ENCODE measurements at places on chromosomes 2 and 18. TPM values are rescaled to one million over a fixed set of nuclear protein-coding genes. Genes with fewer than 3 reads are reported as not detected.

The CENPO gene
- total RNA-seq, result 9.1 TPM

DNA sequence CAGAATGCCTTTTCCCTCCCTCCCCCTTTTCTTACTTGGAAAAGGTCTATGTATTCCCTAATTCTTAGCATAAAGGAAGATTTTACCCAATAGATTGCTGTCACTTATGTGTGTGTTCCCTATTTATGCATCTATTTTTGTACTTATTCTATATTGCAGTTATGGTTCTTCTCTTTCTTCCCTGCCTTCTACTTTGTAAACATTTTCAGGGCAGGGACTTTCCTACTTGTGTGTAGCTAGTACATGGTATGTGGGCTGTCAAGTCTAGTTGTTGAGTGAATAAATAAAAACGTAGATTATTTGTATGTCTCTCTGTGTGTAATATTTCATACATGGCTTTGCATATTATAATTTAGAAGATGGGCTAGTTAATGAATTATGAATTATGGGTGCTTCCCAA, 45.3 kb downstream of the PSMD14 start:
- no peak for DNase-seq

The CRYBA2 gene
- total RNA-seq, result not detected

The ABHD1 gene
- 0.26 TPM for total RNA-seq

DNA sequence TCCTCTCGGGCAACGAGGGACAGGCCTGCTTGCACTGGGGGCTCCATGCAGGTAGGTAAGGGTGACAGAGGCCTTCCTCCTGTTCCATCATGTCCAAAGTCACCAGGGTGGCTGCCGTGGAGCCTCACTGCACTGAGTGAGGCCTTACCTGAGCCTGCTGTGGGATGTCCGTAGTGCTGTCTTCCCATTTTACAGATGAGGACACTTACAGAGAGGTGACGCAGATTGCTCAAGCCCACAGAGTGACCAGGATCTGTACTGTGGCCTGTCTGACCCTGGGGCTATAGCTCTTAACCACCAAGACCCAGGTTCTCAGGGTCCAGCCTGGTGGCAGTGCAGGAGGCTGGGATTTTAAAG, 5.4 kb downstream of the ATOH8 start:
- no peak for DNase-seq

DNA sequence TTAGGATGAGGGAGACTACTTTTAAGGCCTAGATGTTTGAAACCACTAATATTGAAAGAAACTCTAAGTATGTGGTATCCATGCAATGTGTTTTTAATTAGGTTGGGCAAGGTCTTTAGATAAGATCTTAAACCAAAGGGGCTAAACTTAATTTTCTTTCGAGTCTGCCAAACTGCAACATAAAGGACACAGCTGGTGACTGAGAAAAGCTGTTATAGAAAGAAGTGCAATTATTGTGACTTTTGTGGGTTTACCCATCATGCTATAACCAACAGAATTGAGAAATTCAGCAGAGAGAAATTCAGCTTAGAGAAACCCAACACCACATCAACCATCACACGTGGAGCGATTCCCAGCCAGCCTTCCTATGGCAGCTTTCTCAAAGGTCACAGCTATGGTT, 119.5 kb upstream of the LMAN1 start:
- peak; percentile 87 for DNase-seq

The KDSR gene
- 42.6 TPM for total RNA-seq

The MAP3K19 gene
- not detected for total RNA-seq

GRCh38 chr2:1730015-1730927, 14.0 kb downstream of the PXDN start:
- peak; percentile 93 for DNase-seq

- DNase-seq, result no peak
Observed at GRCh38 chr2:36871068-36871707, 95.1 kb downstream of the STRN start.

- no peak for DNase-seq
Observed at GRCh38 chr2:105121434-105121833, 83.6 kb downstream of the MRPS9 start.

GRCh38 chr18:9016633-9017166, 85.8 kb upstream of the NDUFV2 start:
- DNase-seq, result no peak

- DNase-seq, result no peak
Observed at GRCh38 chr18:9732031-9732430, 23.9 kb downstream of the RAB31 start.

The KCNF1 gene
- total RNA-seq, result 2.6 TPM

DNA sequence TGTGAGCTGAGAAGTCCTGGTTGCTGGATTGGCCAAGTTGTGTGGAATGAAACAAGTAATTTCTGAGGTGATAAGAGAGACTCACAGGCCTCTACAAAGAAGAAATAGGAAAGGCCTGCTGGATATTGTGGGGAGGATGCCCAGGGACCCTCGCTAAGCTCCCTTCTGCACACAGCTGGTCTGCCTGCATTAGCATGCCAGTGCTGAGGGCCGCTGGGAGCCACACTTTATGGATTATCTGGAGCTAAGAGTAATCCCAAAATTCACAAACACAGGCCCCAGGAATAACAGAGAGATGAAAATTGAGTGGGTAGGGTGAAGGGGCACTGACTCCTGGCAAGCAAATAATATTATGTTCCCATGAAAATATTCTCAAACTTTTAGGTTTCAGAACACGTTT, 114.9 kb upstream of the SIX3 start:
- DNase-seq, result no peak

DNA sequence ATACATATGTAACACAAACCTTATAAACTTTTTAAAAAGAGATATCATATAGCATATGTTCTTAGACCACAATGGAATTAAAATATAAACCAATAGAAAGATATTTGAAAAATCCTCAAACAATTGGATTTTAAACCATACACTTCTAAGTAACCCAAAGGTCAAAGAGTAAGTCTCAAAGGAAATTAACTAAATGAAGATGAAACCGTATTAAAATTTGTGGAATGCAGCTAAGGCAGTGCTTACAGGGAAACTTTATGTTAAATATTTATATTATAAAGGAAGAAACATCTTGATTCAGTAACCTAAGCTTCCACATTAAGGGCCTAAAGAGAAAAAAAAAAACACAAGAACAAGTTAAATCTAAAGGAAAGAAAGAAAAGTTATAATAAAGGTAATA, 966.1 kb downstream of the SLC4A3 start:
- no peak for DNase-seq

The CEBPZOS gene
- total RNA-seq, result 16.8 TPM

DNA sequence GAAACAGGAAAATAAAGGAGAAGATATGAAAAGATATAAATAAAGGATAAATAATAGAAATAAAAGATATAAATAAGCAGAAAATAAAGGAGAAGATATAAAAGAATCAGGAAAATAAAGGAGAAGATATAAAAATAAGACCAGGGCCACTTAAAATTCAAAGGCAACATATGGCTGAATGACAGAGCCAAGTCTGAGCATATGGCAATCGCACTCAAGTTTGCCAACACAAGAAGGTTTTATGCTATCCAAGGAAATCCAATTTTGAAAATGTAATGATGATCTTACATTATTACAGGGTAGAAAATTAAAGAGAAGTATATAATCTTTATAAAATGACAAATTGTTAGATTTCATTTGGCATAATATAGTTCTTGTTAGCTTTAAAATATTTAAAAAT, 33.6 kb downstream of the USP40 start:
- no peak for DNase-seq

GRCh38 chr2:130832296-130832940, 4.3 kb upstream of the ARHGEF4 start:
- DNase-seq, result no peak

The LIMS1 gene
- total RNA-seq, result 52.7 TPM

DNA sequence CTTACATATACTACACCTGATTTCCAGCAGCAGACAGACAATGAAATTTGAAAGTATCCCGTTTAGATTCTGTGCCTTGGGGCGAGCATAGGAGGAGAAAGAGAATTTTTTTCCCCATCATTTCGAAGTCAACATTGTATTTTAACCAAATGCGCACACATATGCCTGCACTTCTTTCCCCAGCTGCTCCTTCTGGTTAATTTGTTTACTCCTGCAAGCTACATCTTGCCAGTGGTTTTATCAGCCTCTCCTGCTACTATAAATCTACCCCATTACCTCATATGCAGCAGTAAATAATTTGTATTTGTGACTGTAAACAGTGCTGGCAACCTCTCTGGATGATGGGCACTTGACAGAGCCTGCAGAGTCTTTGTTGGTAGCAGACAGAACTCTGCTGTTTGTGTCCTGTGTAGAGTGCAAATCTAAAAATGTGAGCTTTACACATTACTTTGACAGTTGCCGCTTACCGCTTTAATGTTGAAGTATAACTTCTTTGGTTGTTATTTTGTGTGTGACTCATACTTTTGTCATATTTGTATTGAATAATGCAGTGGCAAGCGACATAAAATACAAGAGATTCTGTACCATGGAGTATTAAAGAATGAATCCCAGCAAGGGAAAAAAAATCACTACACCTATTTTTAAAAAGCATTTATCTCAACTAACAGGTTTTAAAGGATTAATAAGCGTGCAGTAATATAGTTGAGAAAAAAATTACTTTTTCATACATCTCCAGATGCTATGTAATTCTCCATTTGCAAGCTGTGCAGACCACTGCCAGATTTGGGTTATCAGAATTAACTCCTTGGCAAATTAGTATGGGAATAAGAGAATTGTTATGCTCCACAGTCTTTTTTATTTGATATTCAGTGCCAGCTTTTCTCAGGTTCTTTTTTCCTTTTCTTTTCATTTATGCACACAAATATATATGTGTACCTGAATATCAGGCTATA, 536.8 kb downstream of the XIRP2 start:
- DNase-seq, result no peak

DNA sequence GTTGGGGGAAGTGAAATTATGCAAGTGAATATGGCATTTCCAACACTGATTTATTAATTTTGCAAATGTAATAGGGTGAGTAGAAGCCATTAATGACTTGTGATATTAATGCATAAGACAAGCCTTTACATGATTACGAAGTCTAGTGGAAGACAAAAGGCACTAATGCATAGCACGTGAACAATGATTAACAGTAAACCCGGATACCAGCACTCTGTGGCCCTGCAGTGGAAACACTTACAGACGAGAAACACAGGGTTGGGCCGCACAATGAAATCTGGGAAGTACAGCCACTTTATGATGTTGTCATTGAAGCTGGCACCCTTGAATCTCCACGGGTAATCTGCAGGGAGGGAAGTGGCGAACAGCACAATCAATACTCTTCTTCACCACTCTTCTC, 233.4 kb downstream of the NAPG start:
- no peak for DNase-seq

- peak; percentile 16 for DNase-seq
Observed at GRCh38 chr2:220935789-220936321, 636.2 kb downstream of the EPHA4 start.

The TIGD1 gene
- total RNA-seq, result 2.1 TPM

The POLR1B gene
- 13.4 TPM for total RNA-seq

DNA sequence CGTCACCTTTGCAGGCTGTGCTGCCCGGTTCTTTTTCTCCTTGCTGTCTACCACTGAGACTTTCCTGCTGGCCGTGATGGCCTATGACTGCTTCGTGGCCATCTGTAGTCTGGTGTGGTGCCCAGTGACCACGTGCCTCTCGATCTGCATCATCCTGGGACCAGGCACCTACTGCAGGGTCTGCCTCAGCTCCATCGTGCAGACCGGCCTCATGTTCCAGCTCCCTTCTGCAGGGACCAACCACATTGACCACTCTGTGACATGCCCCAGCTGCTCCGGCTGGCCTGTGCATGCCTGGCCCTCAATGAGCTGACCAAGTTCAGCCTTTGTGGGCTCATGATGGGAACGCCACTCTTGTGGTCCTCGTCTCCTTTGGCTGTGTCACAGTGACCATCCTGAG, 26.7 kb downstream of the COPS9 start:
- DNase-seq, result no peak

DNA sequence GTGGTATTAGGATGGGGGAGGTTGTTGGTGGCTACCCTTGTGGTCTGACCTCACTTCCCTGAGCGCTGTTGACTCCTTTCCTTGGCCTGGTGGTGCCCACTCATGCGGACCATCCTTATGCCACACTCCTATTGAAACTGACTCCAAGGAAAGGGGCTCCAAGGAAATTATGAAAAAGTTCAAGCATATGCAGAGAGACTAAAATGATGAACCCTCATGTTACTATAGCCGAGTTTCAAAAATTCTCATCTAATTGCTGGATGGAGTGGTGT, 96.2 kb upstream of the STPG4 start:
- no peak for DNase-seq

The C2orf80 gene
- total RNA-seq, result not detected

- DNase-seq, result no peak
Observed at GRCh38 chr2:228675646-228676045, 494.2 kb upstream of the SPHKAP start.

The GAL3ST2 gene
- not detected for total RNA-seq

DNA sequence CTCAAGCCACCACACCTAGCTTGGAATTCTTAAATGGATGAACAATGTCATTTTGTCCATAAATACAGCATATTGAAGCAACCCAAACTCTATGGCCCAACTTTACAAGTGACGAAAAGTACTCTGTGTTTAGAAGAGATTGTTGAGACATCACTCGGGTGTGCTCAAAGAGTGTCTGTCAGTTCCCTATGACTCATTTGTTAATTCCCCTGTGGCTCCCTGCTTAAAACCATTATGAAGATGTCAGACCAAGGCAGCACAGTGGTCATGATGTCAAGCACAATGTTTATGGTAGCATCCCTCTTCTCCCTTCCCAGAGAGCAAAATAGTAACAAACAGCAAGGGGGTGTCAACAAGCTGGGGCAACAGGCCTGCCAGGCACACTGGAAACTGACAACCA, 3.0 kb downstream of the LYG1 start:
- no peak for DNase-seq

DNA sequence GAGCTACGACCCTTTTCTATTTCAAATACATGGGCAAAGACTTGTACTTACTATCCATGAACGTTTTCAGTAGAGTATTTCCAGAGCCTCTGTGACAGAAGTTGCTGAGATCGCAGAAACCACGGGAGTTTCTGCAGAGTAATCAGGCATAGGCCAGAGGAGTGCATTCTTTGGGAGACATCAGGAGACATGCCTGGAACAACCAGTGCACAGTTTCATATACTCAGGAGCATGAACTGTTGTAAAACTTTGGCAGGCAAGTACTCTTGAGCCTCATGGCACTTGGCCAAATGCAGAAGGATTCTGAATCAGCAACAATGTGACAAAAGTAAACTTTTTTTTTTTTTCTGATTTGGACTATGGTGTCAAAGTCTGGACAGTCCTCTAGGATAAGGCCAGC, 307.1 kb downstream of the GRB14 start:
- peak; percentile 8 for DNase-seq

DNA sequence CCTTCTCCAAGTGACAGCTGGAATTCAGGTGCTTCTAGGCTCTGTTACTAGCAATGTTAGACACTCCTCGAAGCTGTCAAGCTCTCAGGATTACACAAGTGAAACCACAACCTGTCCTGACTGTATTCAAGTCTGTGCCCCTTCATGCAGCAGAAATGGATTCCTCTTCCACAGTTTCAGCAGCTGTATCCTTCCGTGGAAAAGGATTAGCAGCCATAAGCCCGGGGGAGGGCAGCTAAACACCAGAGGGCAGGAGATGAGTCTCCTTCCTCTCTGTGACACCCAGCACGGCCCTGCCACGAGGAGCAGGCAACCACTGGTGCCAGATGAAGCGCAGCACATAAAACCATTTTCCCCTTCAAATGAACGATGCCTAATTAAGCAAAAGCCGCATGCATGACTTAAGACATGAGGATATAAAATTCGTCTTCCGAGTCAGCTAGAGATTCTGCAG, 1.2 kb downstream of the ST3GAL5 start:
- peak; percentile 15 for DNase-seq

The VAMP8 gene
- total RNA-seq, result 2.1 TPM

The ICA1L gene
- 4.6 TPM for total RNA-seq

The C2orf81 gene
- 1.5 TPM for total RNA-seq

The TCF7L1 gene
- total RNA-seq, result 0.83 TPM
